ENCODE measurements at places on chromosomes 3 and 15.
A peak's percentile ranks its signal among the peaks of the same experiment; 100 is the strongest.

DNA sequence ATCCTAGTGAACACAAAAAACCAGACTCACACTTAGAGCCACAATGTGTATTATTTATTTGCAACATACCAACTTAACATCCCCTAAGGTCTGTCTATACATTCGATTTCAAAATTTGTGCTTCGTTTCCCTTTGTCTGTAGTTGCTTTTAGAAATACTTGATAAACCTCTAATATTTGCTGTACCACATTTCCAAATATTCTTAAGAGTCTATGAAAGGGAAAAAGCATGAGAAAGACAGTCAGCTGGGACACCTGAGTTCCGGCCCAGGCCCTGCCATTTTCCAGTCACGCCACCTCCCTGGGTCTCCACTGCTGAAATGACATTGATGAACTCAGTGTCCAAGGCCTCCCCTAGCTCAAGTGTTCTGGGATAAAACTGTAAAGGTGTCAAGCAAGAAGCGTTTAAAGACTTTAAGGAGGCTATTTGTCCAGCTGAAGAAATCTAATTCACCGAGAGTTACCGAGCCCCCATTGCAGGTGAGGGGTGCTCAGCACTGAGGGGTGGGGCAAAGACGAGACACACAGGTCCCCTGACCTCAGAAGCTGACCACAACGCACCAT, 26.6 kb downstream of the LRRC2 start:
- no peak for DNase-seq

- no peak for DNase-seq
Observed at GRCh38 chr3:145604851-145605250, 556.1 kb downstream of the PLOD2 start.

- peak; percentile 51 for DNase-seq
Observed at GRCh38 chr3:38579141-38579540, 70.3 kb downstream of the SCN5A start.

DNA sequence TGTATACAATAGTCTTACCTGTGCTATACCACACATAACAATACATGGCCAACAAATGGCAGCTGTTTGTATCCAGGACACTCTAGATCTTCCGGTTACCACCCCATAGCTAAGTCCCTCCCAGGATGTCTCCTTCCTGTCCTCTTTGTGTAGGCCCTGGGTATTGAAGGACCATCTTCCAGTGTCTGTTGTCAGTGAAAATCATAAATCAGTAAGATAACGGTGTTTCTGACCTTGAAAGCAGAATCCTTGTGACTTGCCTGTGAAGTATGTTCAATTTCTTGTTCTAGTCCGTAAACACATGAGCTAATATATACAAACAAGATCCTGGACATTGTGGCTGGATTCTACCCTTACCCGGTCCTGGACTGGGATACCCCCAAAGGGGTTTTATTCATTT, 462.8 kb downstream of the NTRK3 start:
- DNase-seq, result no peak

GRCh38 chr3:25009665-25010064, 418.4 kb upstream of the RARB start:
- no peak for DNase-seq

GRCh38 chr3:72617424-72618024, 230.7 kb downstream of the SHQ1 start:
- no peak for DNase-seq

- no peak for DNase-seq
Observed at GRCh38 chr3:60190073-60190472, 1061.2 kb downstream of the FHIT start.

DNA sequence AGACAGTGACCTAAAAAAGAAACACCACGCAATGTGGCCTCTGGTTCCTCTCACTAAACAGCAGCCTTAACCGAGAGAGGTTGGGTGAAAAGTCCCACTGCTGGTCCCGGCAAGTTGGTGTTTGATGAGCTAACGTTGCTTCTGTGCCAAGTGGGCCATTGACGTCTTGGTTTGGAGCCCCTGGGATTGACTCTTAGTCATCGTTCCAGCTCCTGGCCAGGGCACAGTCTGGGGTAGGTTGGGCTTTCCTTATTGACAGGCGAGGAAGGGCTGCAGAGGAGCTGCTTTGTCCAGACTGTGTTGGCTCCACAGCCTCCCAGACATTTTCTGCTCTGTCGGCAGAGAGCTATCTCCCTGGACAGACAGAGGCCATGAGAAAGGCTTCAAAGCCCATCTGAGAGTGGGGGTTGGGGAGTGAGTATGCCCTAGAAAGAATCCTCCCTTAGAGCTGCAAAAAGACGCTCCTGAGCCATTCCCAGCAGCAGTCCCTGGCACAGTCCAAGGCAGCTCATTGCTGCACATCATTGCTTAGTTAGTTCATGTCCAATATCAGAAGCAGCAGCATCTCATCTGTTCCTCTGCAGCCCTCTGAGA, 28.6 kb upstream of the C3orf80 start:
- DNase-seq, result no peak

Data from right hindlimb (tissue), 1 donor.